Common myeloid progenitor, CD34-positive (primary cell): ENCODE measurements at places on chromosomes 7 and 10.

DNA sequence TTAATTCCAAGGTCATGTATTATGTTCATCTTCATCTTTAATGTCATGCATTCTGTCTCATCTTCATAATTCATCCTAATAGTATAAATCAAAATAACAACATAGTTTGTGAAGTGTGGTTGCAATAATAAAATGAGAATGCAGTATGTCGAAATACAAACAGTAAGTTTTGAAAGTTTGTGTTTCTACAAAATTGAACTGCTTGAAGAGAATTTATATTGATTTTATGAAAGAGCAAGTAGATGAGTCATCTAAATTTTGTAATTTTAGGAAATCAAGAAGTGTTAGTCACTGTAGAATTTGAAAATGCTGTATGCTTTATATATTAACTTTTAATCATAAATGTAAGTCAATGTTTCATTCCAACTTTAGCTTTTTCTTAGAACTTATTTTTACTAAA lies 190.5 kb upstream of the PPP1R3A start:
- no peak for DNase-seq

GRCh38 chr7:123191132-123191531 lies 8.6 kb downstream of the SLC13A1 start:
- DNase-seq: no peak

- no peak for DNase-seq
These were observed 33.9 kb upstream of the SHH start for GRCh38 chr7:155846156-155846555.

GRCh38 chr10:43237631-43238446 lies 29.0 kb downstream of the RASGEF1A start:
- DNase-seq: no peak

DNA sequence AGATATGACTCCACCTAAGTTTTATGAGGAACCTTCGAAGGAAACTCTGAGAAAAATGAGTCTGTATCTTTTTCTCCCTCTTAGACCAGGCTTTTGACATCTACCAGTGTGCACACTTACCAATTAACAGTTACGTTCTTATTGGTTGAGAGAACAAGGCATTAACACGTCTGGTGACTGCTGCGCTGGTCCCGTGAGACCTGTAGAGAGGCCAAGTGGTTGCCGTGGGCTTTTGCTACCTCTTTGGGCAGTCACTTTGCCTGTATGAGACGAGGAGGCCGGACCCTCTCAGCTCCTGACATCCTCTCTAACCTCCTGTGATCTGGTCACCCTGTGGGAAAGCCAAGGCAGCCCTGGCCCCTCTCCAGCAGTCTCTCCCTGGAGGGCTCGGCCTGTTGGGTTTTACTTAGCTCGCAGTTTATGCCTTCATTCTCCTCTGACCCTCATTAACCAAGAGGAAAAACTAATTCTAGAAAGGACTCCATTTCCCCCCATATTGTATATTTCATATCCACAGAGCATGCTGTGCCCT lies 513.9 kb upstream of the GALNT17 start:
- DNase-seq: no peak

- peak; percentile 71 for DNase-seq
These were observed 33.9 kb downstream of the MTPN start for GRCh38 chr7:135943134-135943879.

DNA sequence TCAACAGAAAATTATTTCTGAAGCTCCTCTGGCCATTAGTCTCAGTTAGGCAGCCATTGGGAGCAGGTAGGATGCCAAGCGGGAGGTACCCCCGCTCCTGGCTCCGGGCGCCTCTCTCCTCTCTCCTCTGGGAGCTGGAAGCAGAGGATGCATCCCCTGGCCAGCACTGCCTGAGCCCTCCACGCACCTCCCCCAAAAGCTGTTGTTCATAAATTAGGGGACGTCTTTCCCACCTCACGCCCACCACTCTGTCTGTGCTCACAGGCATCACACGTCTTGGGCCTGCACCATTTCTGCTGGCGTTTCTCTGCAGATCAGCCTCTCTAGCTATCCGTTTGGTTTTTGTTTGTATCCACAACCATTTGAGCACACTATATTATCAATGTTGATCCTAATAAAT lies 609.0 kb upstream of the FOXK1 start:
- DNase-seq: no peak

DNA sequence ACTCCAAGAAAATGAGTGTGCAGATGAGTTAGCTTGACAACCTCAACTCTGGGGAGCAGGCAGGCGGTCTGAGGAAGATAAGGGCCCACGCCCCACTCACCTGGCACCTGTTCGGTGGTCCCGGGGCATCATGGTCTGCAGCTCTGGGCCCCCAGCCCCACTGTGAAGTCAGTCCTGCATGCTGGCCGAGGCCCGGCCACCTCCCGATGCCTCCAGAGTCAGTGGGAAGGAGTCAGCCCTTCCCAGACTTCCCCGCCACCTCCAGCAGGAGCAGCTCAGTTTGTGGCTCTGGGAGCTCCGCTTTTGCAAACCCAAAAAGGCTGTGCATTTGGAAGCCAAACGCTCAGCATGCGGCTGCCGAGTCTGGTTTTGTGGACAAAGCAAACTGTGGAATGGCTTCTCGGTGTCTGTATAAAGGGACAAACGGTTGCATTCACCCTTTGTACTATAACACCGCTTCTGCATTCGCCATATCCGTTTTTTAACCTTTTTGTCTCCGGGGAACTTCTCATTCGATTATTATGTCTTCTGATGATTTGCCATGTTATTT lies 167.3 kb downstream of the CCDC3 start:
- DNase-seq: no peak

DNA sequence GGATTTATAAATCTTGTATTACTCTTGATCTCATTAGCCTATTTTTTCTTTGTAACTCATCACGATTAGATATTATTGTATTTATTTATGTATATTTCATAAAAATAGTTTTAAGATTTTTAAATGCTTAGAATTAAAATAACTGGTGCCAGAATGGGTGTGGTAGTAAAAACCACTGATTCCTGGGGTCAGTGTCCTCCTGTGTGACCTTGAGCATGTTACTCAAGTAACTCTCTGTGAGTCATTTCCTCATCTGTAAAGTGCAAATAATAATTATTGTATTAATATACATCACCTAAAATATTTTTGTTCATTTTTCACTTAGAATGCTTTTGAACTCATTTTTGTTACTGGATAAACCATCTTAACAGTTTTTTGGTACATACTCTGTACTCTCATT lies 91.3 kb upstream of the TMEM229A start:
- DNase-seq: no peak

- no peak for DNase-seq
These were observed 42.7 kb upstream of the A1CF start for GRCh38 chr10:50928190-50928552.

- no peak for DNase-seq
These were observed 89.0 kb downstream of the PPP1R9A start for GRCh38 chr7:94996369-94996768.

- no peak for DNase-seq
These were observed 137.8 kb upstream of the JCAD start for GRCh38 chr10:30197186-30197585.

- DNase-seq: no peak
These were observed 48.1 kb upstream of the GATA3 start for GRCh38 chr10:8006274-8006999.

- DNase-seq: no peak
These were observed 141.1 kb downstream of the DYNC2I1 start for GRCh38 chr7:158997471-158997870.

DNA sequence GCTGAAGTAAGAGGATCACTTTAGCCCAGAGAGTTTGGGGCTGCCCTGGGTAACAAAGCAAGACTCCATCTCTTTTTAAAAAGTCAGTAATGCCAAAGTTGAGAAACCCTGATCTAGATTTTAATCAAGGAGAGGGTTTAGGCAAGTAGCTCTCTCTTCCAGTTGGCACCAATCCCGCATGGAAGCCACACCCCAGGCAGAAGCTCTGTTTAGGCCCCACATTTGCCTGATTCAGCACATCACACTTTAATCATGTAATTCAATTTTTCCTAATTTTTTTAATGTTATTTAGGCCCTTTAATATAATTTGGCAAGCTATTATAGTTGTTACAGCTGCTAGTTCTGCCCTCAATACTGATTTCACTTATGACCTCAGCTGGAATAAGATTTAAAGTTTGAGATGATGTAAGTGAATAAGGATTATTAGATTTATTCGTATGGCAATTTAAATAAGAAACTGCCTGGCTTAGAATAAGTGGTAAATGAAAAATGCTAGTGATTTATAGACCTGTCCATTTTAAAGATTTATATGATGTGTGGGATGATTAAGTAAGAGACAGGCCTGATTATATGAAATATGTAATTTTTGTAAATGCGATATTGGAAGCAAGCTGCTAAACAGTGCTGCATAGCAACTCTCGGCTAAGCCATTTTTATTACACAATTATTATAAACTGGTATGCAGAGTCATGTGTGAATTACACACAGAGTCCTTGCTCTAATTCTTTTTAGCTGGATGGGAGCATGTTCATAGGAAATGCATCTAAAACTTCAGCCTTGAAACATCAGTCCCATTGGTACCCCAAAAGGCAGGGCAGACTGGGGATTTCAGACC lies 80.2 kb upstream of the NFE2L3 start:
- no peak for DNase-seq
